Smooth muscle cell of the coronary artery (primary cell): ENCODE measurements at places on chromosomes 11 and 22. TPM values are rescaled to one million over a fixed set of nuclear protein-coding genes. Genes with fewer than 3 reads are reported as not detected.

Gene RELT
- total RNA-seq: 0.70 and 6.2 TPM in 2 replicates

Gene MS4A15
- total RNA-seq: not detected in 2 replicates

Gene MMP27
- 1.3 TPM in 1 of 2 replicates, not detected in the other for total RNA-seq

Gene LDHA
- total RNA-seq: 462 and 692 TPM in 2 replicates

Gene MRGPRD
- not detected in 2 replicates for total RNA-seq

Gene OR51E2
- under 0.01 TPM in 1 of 2 replicates, not detected in the other for total RNA-seq

Gene PTPMT1
- total RNA-seq: 79.4 and 92.1 TPM in 2 replicates

Gene HOATZ
- not detected in 2 replicates for total RNA-seq

Gene PYGM
- total RNA-seq: 0.68 and 4.0 TPM in 2 replicates

Gene GCAT
- total RNA-seq: 12.1 and 37.7 TPM in 2 replicates

Gene NCF4
- total RNA-seq: not detected in 2 replicates

Gene PITPNB
- total RNA-seq: 17.1 and 18.5 TPM in 2 replicates

Gene SLC25A45
- total RNA-seq: 1.4 and 2.3 TPM in 2 replicates

Gene APLP2
- 575 and 754 TPM in 2 replicates for total RNA-seq

Gene GLYATL1
- 0.08 TPM in 1 of 2 replicates, not detected in the other for total RNA-seq

Gene OR5B21
- not detected in 2 replicates for total RNA-seq

Gene NLRP10
- total RNA-seq: 0.23 and 0.68 TPM in 2 replicates
